Naive thymus-derived CD8-positive, alpha-beta T cell (primary cell): ENCODE measurements at places on chromosomes 7 and 10.

DNA sequence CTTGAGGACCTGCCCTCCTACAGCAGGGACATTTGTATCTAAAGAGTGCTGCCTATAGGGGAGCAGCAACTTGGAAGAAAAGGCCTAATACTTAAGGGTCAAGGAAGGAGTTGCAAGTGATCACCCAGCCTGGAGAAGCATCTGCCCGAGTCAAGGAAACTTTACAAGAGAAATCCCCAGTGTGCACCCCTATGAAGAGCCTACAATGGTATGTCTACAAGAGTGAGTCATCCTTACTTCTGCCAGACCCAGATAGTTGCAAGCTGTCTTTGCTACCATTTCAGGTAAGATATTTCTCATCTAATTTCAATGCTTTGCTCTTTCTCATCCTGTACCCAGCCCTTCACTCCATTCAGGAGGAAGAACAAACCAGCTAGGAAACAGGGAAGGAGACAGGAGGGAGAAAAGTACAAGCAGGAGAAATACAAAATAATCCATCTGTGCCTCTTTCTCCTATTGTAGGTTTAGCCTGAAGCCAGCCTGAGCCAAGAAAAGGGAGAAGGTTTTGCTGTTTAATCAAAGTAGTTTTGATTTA lies 34.4 kb upstream of the AGR3 start:
- DNase-seq = no peak

- DNase-seq = no peak
Measured at GRCh38 chr10:29353305-29353704, 64.4 kb downstream of the LYZL1 start.

DNA sequence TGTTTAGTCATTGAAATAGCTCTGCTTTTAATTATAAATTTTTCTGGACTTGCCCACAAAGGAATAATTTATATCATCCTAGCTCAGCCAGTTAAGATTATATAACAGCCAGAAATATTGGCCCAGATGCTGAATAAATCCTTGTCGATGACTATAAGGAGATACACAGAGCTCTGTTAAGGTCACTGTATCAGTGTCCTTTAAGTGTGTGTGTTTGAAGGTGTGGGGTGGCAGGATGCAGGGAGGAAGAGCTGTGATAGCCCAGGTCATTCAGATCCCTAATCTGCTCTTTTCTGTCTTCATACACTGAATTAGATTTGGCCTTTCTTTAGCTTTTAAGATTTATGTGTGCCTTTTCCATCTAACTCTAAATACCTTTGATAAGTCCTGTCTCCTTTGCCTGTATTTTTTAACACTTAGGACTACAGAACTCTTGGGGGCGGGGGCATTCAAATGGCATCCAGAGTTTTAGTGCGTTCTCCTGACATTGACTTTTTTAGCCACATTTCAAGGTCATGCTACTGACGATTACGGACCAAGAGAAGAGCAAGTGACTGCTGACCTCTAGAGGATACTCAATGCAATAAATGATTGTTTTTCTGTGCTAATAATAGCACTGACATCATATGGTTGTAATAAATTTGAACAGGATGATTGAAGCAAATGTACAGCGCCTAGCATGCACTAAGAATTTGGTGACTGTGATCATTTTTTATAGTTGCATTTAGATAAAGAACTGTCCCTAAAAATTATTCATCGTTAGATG lies 172.3 kb downstream of the CACNB2 start:
- DNase-seq = no peak

- DNase-seq = no peak
Measured at GRCh38 chr7:42700406-42701327, 211.2 kb downstream of the C7orf25 start.

- DNase-seq = no peak
Measured at GRCh38 chr7:85529201-85529600, 342.3 kb upstream of the SEMA3D start.

- peak; percentile 15 for DNase-seq
Measured at GRCh38 chr10:14723052-14723689, 51.5 kb downstream of the FAM107B start.

DNA sequence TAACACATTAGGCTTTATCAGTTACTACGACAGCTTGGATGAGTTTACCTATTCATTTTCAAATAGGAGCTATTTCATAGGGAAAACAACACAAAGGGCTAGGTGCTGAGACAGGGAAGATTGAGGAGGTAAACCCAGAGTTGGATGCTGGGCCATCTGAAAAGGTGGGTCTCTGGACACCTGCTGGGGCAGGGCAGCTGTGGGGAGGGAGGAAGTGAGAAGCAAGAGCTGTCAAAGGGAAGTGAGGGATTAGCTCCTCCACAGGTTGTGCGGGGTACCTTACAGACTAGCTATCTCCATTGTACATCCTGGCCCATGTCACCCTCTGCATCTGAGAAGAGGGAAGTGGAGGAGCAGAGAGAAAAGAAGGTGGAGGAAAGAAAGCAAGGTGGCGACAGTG lies 48.9 kb downstream of the BLNK start:
- DNase-seq = no peak

DNA sequence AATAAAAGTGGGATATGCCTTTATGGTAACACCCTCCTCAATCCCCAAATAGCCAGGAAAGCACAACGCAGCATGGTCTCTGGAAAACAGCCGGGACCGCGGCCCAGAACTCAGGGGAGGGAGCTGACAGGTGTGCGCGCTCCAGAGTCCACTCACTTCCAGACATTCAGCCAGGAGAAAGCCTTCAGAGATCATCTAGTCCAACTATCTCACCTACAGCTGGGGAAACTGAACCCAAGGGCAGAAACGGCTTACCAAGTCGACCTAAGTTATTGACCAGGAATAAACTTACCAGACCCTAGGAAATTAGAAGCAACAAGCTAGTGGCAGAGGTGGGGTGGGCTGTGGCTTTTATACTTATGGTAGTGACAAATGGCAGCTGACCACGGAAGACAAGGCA lies 16.4 kb downstream of the GSDME start:
- DNase-seq = no peak

GRCh38 chr7:101853684-101854083 lies 36.3 kb downstream of the CUX1 start:
- DNase-seq = no peak

DNA sequence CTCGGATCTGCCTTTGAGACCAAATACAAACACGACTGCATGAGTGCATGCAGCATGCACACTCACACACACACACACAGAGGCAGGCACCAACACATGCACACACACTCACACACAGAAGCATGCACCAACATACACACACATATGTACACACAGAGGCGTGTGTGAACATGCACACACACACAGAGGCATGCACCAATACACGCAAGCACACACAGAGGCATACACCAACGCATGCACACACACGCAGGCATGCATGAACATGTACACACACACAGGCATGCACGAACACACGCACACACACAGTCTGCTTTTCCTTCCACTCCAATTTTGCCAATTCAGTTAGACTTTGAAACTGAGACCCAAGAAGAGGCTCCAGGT lies 67.3 kb upstream of the COL13A1 start:
- DNase-seq = no peak

DNA sequence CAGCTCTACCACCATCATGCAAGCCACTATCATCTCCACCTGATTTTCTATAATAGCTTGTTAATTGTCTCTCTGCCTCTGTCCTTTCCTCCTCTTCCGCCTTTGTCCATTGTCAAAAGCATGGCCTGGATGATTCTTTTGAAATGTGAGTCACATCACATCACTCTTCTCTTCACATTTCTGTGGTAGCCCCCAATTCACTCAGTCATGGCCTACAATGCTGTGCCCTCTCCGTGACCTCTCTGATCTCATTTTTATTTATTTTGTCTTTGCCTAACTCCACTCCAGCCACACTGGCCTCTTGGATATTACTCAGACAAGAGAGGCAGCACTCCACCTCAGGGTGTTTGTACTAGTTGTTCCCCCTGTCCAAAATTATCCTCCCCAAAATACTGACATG lies 4.9 kb upstream of the ABCB4 start:
- DNase-seq = no peak

GRCh38 chr7:2799253-2799652 lies 44.9 kb downstream of the GNA12 start:
- DNase-seq = no peak

GRCh38 chr10:127935071-127935561 lies 28.2 kb downstream of the PTPRE start:
- no peak for DNase-seq

DNA sequence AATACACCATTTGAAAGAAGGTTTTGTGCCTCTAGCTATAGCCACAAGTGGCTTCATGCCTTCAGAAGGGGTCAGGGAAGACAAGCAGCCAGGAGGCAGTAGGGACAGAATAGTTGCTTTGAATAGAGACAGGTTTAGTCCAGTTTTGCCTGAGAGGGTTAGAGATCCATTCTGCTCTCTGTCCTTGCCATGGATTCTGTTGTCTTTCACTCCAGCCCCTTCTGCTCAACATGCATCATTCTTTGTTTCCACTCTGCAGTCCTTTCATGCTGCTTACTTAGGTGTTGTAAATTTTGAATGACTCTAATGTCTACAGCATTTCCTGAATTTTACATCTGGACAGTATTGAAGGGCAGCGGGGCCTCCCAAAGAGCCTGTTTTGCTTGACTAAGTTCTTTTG lies 60.3 kb downstream of the CNTNAP2 start:
- DNase-seq = no peak
